Natural killer cell treated with Interleukin-12 subunit alpha and Interleukin-12 subunit beta and Interleukin-15 and Interleukin-18, amount 100 ng/mL, for 72 hours (primary cell): ENCODE measurements at places on chromosomes 2 and 18. TPM values are rescaled to one million over a fixed set of nuclear protein-coding genes. Genes with fewer than 3 reads are reported as not detected.

LYG2 gene
- total RNA-seq = not detected

EVX2 gene
- not detected for total RNA-seq

FAM98A gene
- total RNA-seq = 51.5 TPM

DNA sequence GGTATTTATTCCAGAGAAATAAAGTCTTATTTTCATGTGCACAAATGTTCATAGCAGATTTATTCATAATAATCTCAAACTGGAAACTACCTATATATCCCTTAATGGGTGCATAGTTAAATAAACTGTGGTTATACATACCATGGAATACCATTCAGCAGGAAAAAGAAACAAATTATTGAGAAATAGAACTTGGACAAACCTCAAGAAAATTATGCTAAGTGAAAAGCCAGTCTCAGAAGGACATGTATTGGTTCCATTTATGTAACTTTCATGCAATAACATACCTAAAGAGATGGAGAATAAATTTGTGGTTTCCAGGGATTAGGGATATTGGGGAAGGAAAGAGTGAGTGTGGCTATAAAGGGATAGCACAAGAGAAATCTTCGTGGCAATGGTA is 452.6 kb downstream of the SETBP1 start:
- H3K36me3 ChIP-seq = peaks cover 5% of the 10 kb centered on the region
- no peak for DNase-seq
- peaks cover 16% of the 10 kb centered on the region for H3K4me1 ChIP-seq
- H3K4me3 ChIP-seq = no peak overlapping the region
- no peak overlapping the region for H3K27ac ChIP-seq
- peaks cover 16% of the 10 kb centered on the region for H3K27me3 ChIP-seq

- H3K36me3 ChIP-seq = no peaks in the 10 kb centered on the region
- H3K4me3 ChIP-seq = no peak overlapping the region
- H3K27me3 ChIP-seq = peaks cover 26% of the 10 kb centered on the region
- DNase-seq = no peak
- H3K27ac ChIP-seq = no peak overlapping the region
Observed at GRCh38 chr2:158128168-158128973, 26.7 kb downstream of the UPP2 start.

DNA sequence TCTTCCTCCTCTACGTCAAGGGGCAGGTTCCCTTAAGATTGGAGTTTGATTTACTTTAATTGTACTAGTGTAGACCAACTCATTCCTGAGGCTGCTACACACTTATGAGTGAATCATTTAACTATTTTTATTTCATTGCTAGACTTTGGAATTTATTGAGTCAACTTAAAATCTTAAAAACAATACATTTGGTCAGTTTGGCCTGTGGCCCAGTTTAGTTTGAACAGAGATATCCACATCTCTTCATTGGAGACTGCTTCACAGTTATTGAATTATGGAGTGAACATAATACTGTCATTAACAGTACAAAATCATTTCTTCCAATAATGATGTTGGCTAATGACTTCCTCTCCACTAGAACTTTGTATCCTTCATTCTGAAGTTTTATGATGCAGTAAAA is 34.5 kb upstream of the STPG4 start:
- no peaks in the 10 kb centered on the region for H3K4me1 ChIP-seq
- no peak overlapping the region for H3K27ac ChIP-seq
- no peaks in the 10 kb centered on the region for H3K36me3 ChIP-seq

DNA sequence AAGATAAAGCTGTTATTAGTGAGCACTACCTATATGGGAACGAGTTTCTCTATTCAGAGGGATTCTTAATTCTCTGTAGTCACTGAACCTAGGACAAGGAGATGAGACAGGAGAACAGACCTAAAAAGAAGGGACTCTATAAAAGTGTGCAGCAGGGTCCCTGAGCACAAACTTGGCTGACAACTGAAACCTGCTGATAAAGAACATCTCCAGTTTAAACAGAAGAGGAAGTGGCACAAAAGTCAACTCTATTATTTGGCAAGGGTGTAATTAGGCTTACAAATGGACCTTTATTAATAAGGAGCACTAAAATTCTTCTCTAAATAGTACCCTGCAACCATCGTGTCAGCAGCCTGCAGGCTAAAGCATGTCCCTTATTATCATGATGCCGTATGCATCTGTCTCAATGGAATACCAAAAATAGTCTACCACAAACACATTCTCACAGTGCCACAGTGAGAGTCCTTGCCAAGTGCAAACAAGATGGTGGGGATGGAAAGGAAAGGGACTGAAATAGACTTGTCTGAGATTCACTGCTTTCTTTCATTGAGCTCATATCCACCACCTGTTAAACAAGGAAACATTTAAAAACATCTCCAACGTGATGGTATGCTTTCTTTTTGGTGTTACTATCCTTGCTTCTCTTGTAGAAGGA is 260.2 kb downstream of the INSIG2 start:
- H3K27ac ChIP-seq = no peak overlapping the region
- H3K4me3 ChIP-seq = no peak overlapping the region
- H3K27me3 ChIP-seq = peaks cover 37% of the 10 kb centered on the region
- no peaks in the 10 kb centered on the region for H3K36me3 ChIP-seq

- H3K27ac ChIP-seq = no peak overlapping the region
- no peak for DNase-seq
Observed at GRCh38 chr2:156038021-156038420, 294.5 kb downstream of the NR4A2 start.

GRCh38 chr2:147051814-147052213 is 793.0 kb upstream of the ACVR2A start:
- DNase-seq = no peak
- H3K4me1 ChIP-seq = no peaks in the 10 kb centered on the region
- H3K36me3 ChIP-seq = no peaks in the 10 kb centered on the region
- H3K4me3 ChIP-seq = no peak overlapping the region
